CD8-positive, alpha-beta memory T cell (primary cell): ENCODE measurements at places on chromosomes 2 and 18. TPM values are rescaled to one million over a fixed set of nuclear protein-coding genes. Genes with fewer than 3 reads are reported as not detected.

CCDC178 gene
- polyA plus RNA-seq, result not detected

DNA sequence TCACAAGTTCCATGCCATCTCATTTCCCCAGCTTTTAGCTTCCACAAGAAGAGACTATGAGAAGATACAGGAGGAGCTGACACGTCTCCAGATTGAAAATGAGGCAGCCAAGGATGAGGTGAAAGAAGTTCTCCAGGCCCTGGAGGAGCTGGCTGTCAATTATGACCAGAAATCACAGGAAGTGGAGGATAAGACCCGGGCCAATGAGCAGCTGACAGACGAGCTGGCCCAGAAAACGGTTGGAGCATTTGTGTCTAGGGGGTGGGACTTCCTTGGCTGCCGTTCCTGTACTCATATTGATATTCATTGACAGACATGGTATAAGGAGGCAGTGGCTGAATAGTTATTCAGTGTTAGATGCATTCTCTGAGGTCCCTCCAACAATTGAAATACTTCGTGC, 57.2 kb upstream of the LYPD6B start:
- no peak for DNase-seq

GRCh38 chr2:172358691-172359556, 68.5 kb upstream of the ITGA6 start:
- DNase-seq, result no peak

- no peak for DNase-seq
These were observed 1038.3 kb downstream of the DPP10 start for GRCh38 chr2:115480741-115481140.

- peak; percentile 62 for DNase-seq
These were observed 126.2 kb upstream of the LGALSL start for GRCh38 chr2:64327510-64328414.

DNA sequence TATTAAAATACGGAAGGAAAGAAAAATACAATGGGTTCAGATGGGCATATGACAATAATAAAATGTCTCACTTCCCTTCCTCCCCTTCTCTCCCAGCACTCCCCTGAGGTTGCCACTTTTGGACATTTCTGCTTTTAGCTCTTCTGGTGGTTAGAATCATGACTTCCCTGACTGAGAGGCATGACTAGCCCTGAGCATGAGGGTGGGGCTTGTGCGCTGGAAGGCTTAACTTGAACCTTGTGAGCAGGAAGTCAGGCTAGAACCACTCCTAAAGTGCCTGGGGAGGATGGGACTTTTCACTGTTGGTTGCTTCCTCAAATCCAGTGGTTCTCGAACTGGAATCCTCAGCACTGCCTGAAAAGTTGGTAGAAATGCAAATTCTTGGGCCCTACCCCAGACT, 19.7 kb upstream of the ARHGAP25 start:
- DNase-seq, result no peak
